ENCODE measurements at places on chromosomes 12 and 14.

DNA sequence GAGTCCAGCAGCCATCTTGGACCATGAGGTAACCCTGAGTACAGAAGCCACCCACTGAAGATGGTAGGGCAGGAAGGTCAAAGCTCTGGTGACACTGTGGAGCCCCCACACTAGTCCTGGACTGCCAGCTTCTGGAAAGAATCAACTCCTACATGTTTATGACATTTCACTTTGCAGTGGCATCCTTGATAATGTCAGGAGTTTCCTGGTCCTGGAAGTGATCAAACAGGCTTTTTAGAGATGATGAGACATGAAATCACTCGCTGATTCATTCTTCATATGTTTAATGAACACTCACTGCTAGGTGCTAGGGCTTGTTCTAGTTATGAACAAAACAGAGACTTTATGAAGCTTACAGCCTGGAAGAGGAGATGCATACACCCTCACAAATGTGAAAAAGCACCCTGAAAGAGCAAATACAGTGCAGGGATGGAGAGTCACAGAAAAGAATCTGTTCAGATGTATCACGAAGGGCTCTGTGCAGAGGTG lies 15.8 kb upstream of the HNF1A start:
- DNase-seq, result no peak

DNA sequence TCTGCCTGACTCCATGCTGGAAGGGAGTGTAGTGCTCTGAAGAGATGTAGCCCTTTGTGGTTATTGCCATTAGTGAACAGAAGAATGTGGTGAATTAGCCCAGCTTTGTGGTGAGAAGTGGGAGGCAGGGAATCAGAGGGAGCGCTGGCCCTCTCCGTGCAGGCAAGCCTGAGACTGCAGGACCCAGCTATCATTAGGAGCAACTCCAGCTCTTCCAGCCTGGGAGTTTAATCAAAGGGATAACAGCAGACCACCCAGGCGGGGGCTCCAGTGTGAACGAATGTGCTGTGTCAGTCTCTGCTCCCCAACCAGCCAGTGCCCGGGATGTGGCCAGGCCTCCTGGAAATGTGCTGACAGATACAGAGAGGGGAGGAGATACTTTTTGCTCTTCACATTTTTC lies 142.7 kb downstream of the TTLL5 start:
- no peak for DNase-seq

DNA sequence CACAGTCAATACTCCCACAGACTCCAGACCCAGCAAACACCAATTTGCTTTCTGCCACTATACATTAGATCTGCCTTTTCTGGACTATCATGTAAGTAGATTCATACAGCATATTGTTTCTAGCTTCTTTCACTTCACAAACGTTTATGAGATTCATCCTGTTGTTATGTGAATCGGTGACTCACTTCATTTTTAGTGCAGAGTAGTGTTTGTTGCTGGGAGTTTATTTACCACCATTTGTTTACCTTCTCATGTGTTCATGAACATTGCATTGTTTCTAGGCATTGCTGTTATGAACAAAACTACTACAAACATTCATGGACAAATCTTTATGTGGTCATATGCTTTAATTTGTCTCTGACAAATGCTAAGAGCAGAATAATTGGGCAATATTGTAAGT lies 807.8 kb upstream of the TMEM132C start:
- DNase-seq, result no peak

- DNase-seq, result no peak
These were observed 735.6 kb downstream of the GALC start for GRCh38 chr14:87257421-87257820.
